Stimulated activated CD8-positive, alpha-beta memory T cell treated with anti-CD3 and anti-CD28 coated beads, Interleukin-4, amount 100 ng/mL, for 4 hours (primary cell): ENCODE measurements at places on chromosomes 4 and X.
A peak's percentile ranks its signal among the peaks of the same experiment; 100 is the strongest.

GRCh38 chr4:158808399-158808798 lies 39.6 kb downstream of the FNIP2 start:
- no peak for DNase-seq

DNA sequence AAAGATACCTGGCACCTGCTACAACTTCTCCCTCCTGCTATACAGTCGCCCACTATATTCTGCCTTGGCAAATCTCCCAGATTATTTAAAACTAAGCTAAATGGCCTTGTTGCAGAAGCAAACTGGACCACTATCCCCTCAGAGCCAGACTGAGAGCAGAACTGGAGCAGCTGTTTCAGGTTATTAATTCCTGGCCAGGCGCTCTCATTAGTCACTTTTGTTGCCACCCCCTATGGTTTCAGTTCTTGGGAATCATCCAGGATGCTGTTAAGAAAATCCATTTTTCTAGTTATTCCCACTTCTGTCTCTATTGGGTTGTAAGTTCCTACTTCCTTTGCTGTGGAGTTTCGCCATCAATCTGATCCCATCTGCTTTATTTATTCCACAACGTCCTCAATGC lies 30.1 kb downstream of the ADGRA3 start:
- DNase-seq: no peak

GRCh38 chr4:185096032-185096653 lies 46.9 kb upstream of the SLC25A4 start:
- no peak for DNase-seq

- no peak for DNase-seq
These were observed 66.1 kb downstream of the DCHS2 start for GRCh38 chr4:154425514-154425913.

- DNase-seq: no peak
These were observed 45.1 kb upstream of the PPARGC1A start for GRCh38 chr4:23934915-23935314.

DNA sequence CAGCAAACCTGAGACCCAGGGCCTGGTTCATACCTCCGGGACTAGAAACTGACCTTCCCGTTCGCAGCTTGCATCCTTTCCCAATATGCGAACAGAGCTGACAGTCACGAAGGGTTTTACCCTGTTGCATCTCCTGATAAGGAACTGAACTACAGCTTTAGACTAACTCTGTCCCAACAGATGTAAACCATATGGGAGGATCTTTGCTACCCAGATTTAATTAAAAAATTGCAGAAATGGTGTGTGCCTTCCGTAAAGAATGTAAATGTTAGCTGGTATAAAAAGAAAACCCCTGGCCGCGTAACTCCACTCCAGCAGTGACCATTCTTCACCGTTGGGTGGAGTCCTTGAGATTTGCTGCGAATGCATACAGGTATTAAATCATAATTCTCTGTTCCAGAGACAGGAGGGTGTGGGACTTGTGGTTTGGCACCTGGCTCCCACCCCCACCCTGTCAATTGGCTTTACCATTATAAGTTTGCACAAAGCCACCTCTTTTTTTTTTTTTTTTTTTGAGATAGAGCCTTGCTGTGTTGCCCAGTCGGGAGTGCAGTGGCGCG lies 40.6 kb upstream of the SORCS2 start:
- no peak for DNase-seq

DNA sequence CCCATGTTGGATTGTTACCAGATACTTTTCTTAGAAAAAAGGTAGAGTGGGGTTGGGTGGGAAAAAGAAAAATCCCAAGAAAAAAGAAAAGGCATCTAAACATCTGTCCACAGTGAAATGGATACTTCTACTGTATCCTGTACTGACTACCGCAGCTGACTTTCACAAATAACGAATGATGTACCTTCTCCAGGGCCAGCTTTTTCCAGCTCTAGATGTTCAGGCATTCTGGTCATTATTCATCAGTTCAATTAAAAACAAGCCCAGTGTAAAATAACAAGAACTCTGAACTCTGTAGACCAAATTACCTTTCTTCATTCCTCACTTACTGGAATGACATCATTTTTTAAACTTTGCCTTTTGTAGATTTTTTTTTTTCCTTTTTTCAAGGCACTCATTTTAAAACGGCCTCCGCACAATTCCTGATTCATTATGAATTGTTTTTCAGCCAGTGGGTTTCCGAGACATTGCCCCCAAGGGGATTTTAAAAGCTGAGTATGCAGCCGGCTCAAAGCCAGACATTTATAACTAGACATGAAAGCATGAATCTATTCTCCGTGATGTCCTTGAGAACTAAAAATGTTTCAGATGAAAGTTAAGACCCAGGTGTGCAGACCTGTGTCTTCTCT lies 113.5 kb downstream of the PRKX start:
- no peak for DNase-seq

- no peak for DNase-seq
These were observed 700 bp downstream of the SLC26A1 start for GRCh38 chr4:992297-993110.

DNA sequence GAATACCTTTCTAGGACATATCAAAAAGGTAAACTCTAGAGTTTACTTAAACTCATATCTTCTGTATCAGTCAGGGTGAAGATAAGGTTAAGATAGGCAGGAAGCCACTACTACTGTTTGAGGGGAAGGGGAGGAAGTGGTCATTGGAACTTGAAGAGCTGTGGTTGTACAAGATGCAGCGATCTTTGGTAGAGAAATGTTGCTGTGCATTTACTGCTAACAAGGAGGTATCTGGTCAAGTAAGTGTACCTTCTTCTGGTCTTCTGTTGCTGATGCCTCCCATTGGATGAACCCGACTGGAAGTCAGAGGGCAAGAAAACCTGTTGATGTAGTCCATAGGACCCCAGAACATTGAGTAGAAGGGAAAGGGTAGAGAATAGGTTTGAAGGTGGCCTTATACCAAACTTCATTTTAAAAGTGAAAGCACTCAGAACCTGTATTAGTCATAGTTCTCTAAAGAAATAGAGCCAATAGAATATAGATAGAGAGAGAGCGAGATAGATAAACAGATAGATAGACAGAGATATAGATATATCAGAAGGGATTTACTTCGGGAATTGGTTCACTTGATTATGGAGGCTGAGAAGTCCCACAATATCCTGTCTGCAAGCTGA lies 47.9 kb upstream of the TSPAN5 start:
- DNase-seq: no peak

DNA sequence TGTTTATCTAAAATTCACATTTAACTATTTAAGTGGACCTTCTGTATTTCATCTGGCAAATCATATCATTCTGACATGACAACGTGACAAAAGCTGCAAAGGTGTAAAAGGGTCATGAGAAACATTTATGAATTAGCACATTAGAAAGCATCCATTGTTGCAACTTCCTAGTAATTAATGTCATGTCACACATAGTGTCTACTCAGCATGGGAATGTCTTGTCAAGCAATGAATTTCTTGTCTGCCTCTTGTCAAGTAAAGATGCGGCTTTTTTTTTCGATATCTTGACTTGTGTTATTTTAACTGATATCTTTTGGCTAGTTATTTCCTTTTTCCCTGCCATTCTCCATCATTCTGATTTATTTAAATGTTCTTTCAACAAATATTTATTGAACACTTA lies 463.5 kb upstream of the CXorf51B start:
- no peak for DNase-seq

GRCh38 chr4:130349745-130350144 lies 1253.8 kb downstream of the C4orf33 start:
- DNase-seq: no peak

DNA sequence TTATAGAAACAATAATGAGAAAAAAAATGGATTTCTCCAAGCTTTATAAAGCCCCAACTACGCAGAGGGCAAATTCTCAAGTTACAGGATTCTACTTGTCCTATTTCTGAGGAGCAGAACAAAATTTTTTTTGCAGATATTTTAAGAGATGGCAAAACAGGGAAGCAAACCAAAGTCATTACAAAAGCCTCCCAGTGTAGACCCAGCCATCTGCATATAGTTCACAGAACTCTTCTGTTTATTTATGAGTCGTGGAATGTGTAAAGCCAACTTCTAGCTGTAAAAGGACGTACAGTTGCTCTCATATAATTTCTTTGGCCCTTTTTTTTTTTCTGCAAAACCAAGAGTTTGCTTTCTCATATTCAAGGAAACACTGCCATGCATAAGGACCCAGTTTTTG lies 120.4 kb downstream of the PCDH7 start:
- DNase-seq: no peak

DNA sequence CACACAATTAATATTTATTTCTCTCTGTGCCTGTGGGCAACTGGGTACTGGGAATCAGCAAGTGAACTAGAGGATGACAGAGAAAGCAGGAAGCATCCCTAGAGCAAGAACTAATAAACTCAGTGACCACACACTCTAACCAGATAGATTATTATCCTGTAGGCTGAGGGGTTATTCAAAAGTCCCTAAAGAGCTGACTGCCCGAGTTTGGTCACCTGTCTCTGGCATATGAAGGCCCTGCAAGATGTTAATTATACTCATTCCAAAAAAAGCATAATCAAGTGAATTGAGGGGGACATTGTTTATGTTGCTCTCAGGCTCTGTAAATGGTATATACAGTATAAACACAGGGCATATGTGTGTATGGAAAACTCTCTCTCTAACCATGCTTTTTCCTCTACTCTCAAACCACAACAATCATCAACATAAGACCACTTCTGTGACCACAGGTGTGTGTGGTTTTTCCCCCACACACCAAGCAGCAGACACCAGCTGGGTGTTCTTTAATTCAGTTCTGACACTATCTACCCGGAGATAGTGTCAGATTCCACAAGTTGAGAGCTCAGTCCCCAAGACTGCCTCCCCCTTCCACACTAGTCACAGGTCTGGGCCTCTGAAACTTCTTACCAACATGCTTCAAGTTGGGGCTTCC lies 6.2 kb upstream of the HPSE start:
- DNase-seq: peak; percentile 6

- no peak for DNase-seq
These were observed 21.7 kb downstream of the DDIT4L start for GRCh38 chr4:100168521-100168920.

GRCh38 chr4:53943345-53944085 lies 120.9 kb downstream of the CHIC2 start:
- DNase-seq: no peak

GRCh38 chrX:46029777-46030176 lies 515.4 kb downstream of the ZNF674 start:
- DNase-seq: no peak
